Eye (tissue), 1 donor: ENCODE measurements at places on chromosomes 4 and X.

DNA sequence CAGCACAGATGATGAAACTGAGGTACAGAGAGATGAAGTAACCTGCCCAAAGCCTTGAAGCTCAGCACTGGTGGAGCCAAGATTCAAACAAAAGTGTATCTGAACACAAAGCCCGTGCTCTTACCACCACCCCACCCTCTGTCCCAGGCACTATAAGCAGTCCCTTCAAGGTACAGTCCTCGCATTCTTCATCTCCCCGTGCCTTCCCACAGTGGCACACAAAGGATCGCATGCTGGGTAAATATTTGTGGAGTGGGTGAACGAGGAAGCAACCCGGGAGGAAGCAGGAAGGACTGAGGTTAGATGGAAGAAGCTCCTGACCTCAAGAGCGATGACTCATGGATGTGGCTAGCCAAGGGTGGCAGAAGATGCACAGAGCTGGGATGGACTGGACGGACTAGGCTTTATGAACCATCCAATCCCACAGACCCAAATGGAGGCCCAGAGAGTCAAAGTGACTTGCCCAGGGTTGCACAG lies 18.4 kb downstream of the IQSEC2 start:
- no peak for DNase-seq

DNA sequence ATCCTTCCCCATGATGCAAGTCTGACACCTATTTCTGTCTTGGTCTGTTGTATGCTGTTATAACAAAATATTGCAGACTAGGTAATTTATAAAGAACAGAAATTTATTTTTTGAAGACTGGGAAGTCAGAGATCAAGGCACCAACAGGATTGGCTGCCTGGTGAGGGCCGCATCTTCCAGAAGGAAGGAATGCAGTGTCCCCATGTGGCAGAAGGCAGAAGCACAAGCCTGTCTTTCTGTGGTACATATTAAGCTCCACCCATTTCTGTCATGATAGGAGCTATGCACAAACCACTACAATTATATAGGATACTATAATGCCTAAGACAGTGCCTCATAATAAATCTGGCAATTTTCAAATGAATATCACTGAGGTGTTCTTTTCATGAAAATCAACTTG lies 502.3 kb upstream of the DIAPH2 start:
- DNase-seq: no peak

- DNase-seq: no peak
These were observed 20.8 kb downstream of the GUCY1A1 start for GRCh38 chr4:155687380-155687982.

DNA sequence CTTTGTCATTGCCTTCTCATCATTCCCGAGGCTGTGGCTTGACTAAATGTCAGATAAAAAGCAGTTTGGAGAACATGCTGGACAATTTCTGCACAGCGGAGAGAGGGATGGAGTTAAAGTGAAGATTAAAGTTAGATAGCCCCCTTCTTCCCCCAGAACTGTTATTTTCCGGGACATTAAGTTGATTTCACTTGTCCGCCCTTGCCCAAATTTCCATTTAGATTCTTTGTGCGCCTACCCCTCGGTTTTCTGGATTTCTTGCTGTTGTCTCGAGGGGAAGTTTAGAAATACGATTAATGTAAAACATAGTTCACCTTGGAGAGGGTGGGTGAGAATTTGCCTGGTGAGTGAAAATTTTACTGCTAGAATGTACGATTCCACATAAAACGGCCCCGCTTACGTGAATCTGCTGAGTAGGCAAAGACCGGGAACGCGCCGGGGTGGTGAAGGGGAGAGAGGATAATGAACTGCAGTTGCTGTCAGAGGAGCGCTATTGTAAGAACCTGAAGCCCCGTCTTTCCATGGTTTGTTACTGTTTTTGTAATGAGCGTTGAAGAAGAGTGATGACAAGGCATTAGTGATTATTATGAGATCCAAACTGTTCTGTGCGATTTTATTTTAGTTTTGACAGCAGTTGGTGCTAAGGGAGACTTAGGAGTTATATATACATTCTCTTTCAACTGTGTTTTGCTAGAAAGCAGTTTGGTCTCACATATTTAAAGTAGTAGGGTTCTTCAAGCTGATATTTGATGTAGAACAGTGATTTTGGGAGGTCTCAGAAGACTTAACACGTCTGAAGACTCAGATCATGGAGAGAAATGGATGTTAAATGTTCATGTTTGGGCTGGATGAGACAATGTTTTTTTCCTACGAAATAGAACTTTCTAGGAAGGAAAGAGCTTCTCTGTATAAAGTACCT lies 73.0 kb downstream of the AFF1 start:
- DNase-seq: peak; percentile 92

- no peak for DNase-seq
These were observed 120.0 kb downstream of the SPRY1 start for GRCh38 chr4:123516576-123516975.

DNA sequence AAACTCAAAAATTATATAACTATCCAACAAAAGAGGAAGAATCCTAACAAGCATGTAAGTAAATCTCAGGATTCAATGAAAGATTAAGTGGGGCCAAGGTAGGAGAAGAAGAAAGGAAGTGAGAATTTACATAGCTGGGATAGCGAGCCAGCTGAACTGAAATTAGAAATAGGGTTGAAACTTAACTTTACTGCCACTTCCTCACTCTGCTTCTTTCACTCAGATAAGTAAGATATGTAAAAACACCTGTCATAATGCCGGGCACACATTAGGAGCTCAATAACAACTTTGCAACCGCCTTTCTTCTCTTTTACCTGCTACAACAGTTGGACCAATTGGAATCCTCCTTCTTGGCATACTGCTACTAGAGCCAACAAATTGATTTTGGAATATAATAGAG lies 129.4 kb downstream of the CNKSR2 start:
- DNase-seq: no peak

- no peak for DNase-seq
These were observed 167.8 kb upstream of the FAM241A start for GRCh38 chr4:111977419-111977965.

GRCh38 chr4:173046818-173047217 lies 121.8 kb upstream of the GALNT7 start:
- DNase-seq: peak; percentile 54

DNA sequence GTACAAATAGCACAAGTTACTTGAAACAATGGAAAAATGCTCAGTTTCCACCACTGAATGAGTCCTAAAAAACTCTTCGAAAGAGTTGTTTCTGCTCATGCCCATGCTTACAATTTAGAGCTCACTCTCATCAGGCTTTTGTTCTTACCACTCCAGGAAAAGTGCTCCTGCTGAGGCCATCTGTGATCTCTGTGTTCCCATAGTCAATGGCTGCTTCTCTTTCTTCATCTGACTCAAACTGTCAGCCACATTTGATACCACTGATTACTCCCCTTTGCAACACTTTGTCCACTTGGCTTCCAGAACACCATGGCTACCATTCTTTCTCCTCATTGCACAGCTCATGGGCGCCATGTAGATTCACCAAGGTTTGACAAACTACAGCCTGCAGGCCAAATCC lies 80.0 kb upstream of the SLC34A2 start:
- DNase-seq: no peak

- no peak for DNase-seq
These were observed 30.6 kb downstream of the FAM114A1 start for GRCh38 chr4:38898245-38898644.

DNA sequence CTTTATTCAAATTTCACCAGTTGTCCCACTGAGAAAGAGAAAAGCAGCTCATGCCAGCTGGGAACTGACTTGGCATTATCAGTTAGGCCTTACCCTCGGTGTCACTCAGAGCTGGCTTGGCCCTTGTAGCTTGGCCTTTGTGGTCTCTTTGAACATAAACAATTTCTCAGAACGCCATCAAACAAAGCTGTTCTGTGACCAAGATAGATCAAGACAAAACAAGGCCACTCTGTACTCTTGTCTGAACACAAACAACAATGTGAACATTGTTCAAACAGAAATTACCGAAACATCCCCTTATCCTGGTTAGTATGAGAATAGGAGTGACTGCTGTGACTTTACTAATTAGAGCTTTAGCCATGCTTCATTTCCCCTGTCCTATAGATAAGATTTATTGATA lies 57.2 kb downstream of the DIPK2B start:
- no peak for DNase-seq

DNA sequence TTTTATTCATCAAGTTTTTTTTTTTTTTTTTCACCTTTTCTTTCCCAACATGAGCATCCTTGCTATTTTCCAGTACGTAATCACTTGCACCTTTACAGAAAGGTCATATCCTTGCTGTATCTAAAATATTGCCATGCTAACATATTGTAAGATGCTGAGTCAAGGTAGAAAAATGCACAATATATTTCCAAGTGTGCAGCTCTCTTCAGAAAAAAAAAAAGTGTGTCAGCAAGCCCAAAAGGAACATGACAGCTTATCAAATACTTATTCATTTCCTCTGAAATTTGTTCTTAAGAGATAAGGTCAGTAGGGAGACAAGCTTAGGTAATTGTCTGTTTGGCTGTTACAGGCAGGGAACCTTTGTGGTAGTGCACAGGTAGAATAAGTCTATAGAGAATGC lies 27.0 kb downstream of the SH2D1A start:
- DNase-seq: no peak

DNA sequence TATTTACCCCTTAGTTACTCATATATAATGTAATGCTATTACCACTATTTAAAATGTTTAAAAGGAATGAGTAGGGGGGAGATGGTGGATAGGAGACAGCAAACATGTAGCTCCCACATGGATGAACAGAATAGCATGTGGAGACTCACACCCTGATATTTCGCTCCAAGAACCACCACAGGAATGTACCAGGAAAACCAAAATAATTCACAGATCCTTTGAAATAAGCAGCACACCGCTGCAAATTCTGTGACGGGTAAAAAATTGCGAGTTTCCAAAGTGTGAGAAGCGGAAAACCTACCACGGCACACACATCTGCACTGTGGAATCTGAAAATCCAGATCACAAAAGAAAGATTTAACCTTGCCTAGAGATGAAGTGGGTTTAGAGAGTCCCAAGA lies 428.2 kb downstream of the TLL1 start:
- no peak for DNase-seq

DNA sequence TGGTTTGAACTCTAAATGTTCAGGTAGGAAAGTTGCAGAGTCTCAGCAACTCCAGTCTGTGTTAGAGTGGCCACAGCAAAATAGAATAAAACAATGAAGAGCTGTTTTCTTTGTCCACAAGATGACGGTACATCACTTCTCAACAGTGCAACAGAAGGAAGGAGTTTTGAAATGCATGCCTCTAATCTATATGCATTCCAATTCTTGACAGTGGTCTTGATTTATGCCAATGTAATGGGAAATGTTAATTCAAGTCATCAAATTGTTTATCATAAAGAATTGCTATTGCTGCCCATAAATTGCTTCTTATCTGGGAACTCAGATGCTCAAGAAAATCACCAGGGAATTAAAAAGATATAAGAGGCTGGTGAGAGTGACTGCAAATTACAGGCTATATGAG lies 195.5 kb upstream of the PRPS2 start:
- no peak for DNase-seq

DNA sequence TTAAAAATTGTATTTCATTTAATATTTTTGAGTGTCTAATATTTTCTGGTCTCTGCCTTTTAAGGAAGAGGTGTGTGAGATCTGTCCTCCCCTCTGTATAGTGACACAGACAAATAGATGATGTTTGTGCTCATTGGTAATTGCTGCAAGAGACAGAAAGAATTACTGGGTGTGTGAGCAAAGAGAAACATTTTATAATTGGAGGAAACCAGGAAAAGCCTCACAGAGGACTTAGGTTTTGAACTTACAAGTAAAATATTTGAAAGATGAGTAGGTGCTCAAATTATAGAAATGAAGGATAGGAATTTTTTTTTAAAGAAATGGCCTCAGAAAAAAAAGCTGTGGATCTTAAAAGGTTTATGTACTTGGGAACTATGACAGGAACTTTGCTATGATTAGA lies 149.8 kb downstream of the SPCS3 start:
- DNase-seq: no peak

GRCh38 chr4:187125062-187125461 lies 401.4 kb upstream of the FAT1 start:
- no peak for DNase-seq

- DNase-seq: no peak
These were observed 37.5 kb downstream of the USP9X start for GRCh38 chrX:41122664-41123257.

DNA sequence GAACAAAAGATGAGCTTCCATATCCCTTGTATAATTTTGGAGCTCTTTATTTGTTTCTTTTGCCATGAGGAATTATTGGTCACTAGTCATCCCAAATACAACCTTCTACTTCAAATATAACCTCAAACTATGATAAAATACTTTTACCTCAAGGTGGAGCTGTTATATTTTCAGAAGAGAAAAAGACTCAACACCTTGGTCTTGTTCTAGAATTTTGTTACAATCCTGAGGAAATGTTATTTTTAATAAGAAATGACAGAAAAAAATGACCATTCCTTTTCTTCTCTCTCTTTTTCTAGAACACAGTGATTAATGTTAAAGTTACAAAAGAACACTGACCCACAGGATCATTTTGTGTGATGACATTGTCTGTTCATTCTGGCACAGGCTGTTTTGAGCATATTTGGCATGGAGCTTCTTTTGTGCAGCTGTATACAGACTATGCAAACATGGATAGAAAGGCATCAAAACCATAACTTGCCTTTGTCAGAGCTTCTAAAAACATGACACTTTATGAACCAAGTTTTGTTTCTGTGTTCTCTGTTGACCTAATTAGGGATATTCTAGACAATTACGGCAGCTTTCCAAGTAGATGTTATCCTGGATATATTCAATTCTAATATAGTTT lies 159.6 kb upstream of the CTSO start:
- no peak for DNase-seq

GRCh38 chr4:73525611-73526010 lies 44.1 kb downstream of the AFM start:
- no peak for DNase-seq

GRCh38 chrX:110477593-110478228 lies 119.1 kb downstream of the RTL9 start:
- DNase-seq: no peak

DNA sequence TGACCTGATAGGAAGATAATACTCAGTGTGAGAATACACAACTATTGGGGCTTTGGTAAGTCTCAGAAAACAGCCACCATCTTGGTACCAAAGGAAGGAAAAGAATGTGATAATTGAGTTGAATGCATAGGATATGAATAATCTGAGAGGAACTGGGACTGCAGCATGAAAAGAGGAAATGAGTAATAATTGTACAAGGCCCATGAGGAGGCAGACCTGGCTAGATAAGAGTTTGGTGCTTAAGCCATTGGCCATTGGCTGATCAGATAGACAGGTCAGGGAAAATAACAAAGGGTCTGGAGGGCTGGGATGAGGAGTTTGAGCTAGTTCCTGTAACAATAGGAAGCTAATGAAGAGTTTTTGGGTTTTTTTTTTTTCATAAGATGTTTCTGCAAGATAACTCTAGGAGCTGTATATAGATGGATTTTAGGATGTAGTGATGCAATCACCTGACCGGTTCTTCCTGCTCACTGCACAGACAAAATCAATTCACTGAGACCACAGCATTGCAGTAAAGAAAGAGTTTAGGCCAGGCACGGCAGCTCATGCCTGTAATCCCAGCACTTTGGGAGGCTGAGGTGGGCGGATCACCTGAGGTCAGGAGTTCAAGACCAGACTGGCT lies 5.3 kb upstream of the TRMT2B start:
- DNase-seq: no peak

- DNase-seq: no peak
These were observed 48.1 kb downstream of the SMC1A start for GRCh38 chrX:53374222-53374820.

GRCh38 chr4:76745240-76745639 lies 152.7 kb downstream of the SOWAHB start:
- DNase-seq: no peak
